ENCODE measurements at places on chromosomes 3 and 15.

- peak; percentile 44 for DNase-seq
Measured at GRCh38 chr3:56855856-56856512, 54.2 kb upstream of the ARHGEF3 start.

DNA sequence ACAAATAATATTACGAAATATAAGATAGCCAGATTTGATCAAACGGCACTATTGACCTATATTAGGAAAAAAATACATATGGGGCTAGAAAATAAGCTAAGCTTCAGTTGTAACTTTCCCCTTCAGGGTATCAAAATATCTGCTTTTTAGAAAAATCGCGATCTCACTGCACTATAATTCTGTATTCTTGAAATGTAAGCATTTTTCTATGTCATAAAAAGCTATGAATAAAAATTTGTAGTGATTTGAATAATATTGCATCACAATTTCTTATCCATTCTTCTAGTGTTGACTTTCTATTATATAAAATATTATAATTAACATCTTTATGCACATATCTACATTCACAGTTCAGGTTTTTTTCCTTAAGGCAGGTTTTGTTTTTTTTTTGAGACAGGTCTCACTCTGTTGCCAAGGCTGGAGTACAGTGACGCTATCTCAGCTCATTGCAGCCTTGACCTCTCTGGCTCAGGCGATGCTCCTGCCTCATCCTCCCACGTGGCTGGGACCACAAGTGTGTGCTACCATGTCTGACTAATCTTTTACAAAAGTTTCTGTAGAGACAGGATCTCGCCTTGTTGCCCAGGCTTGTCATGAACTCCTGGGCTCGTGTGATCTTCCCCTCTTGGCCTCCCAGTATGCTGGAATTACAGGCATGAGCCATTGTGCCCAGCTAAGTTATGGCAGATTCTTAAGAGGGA is 21.6 kb downstream of the EMC4 start:
- no peak for DNase-seq

GRCh38 chr3:12959838-12960378 is 113.3 kb downstream of the IQSEC1 start:
- DNase-seq = no peak

GRCh38 chr3:149258714-149259113 is 37.1 kb upstream of the CP start:
- no peak for DNase-seq

DNA sequence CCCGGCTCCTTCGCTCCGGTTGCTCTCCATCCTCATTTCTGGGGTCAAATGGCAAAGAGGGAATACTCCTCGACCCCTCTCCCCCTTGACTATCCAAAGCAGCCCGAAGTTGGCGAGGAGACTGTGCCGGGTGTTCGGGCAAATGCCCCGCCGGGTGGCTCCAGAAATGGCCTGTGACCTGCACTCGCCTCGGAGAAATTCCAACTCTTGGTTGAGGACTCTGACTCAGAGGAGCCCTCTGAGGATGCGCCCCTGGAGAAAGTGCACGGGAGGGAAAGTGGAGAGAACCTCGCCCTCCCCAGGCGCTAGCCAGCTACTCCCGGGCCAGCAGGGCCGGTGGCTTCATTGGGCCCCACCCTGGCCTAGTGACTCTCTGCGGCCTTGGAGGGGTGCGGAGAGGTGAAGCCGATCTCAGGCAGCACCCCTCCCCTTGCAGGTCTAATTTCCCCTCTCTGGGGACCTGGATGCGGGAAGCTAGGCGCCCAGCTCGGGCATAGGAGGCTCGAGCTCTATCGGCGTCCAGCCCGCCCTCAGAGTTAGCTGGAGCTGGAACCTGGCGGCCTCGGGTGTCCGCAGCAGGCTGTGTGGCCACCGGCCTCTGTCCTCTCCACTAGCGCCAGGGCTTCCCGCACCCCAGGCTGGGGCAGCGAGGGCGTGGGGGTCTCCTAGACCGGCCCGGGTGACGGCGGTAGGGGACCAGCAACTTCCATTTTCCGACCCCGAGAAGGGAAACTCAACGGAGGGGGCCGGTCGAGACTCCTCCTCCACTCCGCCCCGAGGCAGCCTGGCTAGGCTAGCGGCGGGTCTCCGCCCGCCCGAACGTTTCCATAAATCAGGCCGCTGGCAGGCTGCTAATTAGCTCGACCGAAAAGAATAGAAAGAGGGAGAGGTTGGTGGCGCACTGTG is 29.4 kb downstream of the NR2F2 start:
- no peak for DNase-seq

DNA sequence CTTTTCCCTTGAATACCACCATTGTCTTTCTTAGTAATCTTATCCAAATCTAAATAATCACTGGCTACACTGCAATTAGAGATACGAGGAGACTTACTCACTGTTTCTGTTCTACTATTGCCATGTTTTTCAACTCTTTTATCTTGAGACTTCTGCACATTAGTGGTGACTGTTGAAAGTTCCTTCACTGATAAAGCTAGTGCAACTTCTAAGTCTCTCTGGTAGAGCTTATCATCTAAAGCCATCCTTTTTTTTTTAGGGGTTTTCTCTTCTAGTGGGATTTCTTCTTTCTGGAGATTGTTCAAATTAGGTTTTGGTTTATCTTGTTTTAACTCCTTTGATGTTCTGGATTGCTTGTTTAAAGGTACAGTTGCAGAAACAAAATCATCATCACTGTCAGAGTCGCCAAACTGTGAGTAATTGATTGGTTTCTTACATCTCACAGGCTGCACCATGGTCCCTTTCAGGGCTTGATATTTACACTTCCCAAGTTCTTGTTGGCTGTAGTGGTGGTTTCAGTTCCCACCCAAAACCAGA is 37.7 kb downstream of the NCK1 start:
- no peak for DNase-seq

GRCh38 chr3:65406470-65406869 is 632.2 kb downstream of the MAGI1 start:
- DNase-seq = no peak
